ENCODE measurements at places on chromosomes 6 and 20. TPM values are rescaled to one million over a fixed set of nuclear protein-coding genes. Genes with fewer than 3 reads are reported as not detected.

GRCh38 chr6:15033850-15034203, 212.0 kb upstream of the JARID2 start:
- no peak for DNase-seq

GRCh38 chr20:46900086-46900485, 5.4 kb downstream of the EYA2 start:
- no peak for DNase-seq

- DNase-seq, result no peak
These were observed 1097.0 kb upstream of the ADGRB3 start for GRCh38 chr6:67538032-67538431.

DNA sequence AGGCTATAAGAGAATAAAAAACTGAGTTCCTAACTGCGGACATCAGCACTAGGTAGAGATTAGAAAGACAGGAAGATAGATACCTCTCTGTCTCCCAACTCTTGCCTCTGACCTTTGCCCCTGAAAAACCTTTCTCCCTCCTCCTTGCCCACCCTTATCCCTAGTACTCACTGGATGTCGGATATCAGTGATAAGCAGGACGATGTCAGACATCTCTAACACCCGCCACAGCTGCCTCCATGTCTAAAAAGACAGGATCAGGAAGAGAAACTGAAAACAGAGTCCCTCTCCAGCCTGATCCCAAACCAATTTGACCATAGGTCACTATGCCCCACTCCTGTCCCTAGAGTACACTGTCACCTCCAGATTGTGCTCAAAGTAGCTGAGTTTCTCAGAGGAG, 1.9 kb downstream of the GNL1 start:
- no peak for DNase-seq

DNA sequence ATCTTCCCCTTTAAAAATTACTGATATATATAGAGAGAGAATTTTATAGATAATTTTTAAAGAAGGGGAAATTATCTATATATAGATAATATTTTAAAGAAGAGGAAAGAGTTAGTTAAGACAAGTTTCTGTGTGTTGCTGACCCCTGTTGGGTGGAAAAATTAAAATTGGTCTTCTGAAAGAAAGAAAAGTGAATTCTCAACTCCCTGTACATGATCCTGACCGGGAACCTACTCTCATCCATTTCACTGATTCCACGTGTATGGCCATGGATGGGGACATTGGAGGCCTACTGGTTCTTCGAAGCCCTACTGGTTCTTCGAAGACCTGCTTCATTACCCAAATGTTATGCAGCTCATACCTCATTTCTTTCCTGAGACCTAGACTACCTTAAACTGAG, 53.0 kb upstream of the TCF21 start:
- DNase-seq, result no peak

- DNase-seq, result no peak
These were observed 170.8 kb downstream of the TMEM242 start for GRCh38 chr6:157152556-157152955.

GRCh38 chr20:61964675-61965605, 100.7 kb downstream of the TAF4 start:
- DNase-seq, result peak; percentile 37

- no peak for DNase-seq
These were observed 4.3 kb downstream of the SDCBP2 start for GRCh38 chr20:1324598-1325172.

DNA sequence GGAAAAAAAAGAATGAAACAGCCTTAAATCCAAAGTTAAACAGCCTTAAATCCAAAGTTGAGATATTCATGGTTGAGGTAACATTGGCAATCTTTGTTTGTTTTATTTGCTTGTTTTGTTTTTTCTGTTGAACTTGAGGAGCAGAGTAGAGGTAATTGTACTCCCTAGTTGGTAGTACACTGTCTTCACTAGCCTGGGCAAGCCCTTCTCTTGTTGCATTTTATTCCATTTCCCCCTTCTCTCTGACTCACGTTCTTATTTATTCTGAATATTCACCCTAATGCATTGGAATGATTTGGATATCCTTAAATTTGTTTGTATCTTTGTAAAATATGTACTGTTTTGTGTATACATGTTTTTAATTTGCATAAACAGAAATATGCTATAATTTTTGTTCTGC, 397.6 kb downstream of the CDC5L start:
- no peak for DNase-seq

DNA sequence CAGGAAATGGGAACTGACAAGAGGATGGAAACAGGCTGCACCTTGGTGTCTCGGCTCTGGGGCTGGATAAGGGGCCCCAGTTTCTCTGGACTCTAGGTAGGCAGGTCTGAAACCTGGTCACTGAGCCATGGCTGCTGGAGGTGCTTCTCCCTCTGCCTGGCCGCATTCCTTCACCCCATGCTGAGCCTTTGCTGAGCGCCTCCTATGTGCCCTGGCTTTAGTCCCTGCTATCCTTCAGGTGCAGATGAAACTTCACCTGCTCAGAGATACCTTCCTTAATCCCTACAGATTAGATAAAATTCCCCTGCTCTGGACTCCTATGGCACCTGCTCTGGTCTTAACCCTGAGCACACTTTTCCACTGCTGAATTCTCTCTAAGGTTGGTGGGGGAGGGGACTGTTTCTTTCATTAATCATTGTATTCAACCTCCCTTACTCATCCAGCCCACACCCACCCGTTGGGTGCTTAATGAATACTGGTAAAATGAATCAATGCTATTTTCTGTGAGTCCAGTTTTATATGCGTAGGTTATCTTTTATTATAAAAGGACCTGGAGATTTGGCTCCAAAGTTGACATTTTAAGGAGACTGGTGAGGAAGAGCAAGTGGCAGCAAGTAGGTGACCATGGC, 19.3 kb downstream of the MYLK4 start:
- no peak for DNase-seq

DNA sequence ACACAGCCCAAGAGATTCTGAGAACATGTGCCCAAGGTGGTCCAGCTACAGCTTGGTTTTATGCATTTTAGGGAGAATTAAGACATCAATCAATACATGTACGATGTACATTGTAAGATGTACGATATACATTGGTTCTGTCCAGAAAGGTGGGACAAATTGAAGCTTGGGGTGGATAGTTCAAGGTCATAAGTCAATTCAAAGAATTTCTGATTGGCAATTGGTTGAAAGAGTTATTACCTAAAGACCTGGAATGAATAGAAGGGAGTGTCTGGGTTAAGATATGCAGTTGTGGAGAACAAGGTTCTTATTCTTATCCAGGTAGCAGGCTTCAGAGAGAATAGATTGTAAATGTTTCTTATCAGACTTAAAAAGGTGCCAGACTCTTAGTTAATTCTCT, 31.8 kb upstream of the LCA5 start:
- no peak for DNase-seq

GRCh38 chr6:107991772-107992550, 34.0 kb upstream of the SEC63 start:
- no peak for DNase-seq

DNA sequence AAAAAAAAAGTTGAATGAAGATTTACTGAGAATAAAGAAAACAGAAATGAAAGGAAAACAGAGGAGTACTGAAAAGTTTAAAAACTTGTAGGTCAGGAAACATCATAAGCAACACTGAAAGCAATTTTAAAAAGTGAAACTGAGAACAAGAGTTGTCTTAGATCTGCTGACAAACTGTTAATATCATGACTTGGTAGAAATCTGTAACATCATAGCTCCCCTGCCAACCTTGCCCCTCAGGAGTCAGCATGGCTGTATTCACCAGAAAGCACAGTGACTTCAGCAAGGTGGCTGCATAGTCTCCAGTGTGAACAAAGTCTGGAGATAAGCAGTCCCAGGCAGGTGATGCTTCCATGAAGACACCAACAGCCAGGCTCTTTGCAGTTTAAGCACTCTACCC, 5.3 kb downstream of the NAA20 start:
- DNase-seq, result no peak

GRCh38 chr6:33954453-33954852, 150.7 kb upstream of the MLN start:
- DNase-seq, result no peak

The TFAP2A gene
- 0.21 TPM for total RNA-seq

The PPP1R14C gene
- total RNA-seq, result 0.09 TPM

The BTN3A1 gene
- 64.7 TPM for total RNA-seq

The SLC17A1 gene
- total RNA-seq, result not detected

The CNR1 gene
- total RNA-seq, result not detected

The TRAPPC3L gene
- not detected for total RNA-seq

The PSORS1C1 gene
- 0.26 TPM for total RNA-seq

The DCBLD1 gene
- 6.1 TPM for total RNA-seq

The SIRPG gene
- total RNA-seq, result 122 TPM

The SPATA25 gene
- total RNA-seq, result 0.55 TPM

The TCF15 gene
- total RNA-seq, result not detected

The FUCA2 gene
- 23.7 TPM for total RNA-seq

The SLPI gene
- not detected for total RNA-seq

The ELOVL4 gene
- total RNA-seq, result 1.6 TPM
